ENCODE measurements at places on chromosomes 2 and 18.

GRCh38 chr2:136118819-136119716 is 1.1 kb upstream of the CXCR4 start:
- DNase-seq, result no peak

- no peak for DNase-seq
Measured at GRCh38 chr2:134178138-134178877, 75.6 kb upstream of the MGAT5 start.

GRCh38 chr2:152303951-152304350 is 31.0 kb upstream of the FMNL2 start:
- no peak for DNase-seq

DNA sequence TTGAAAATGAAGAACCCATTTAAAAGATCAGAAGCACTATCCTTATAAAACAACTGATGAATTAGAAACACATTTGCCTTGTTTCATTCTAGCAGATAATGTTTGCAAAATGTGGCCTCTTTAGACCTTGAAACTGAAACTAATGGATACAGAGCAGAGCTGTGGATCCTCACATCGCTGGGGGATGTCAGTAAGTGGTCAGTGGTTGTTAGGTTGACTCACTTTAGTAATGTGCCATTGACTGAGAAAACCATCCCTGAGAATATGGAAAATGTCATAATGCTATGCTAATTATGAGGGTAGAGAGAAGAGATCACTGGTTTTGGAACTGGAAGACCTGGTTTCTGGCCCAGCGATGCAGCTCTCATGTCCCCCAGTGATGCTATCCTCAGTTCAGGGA is 176.7 kb downstream of the MYO1B start:
- no peak for DNase-seq

DNA sequence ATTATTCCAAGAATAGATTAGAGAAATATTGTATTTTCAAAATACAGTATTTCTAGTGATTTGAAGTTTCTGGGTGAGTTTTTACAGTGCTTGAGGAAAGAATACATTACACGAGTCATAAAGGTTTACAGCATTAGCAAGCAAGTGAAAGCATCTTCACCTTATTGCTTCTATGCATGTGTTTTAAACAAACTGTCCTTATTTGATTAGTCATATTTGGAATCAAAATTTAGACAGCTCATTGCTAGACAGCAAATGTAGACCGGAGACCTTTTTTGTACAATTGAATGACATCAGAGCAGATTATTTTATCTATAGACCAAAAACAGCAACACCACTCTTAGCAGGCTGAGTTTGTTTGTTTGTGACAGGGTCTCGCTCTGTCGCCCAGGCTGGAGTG is 69.2 kb downstream of the FAM161A start:
- DNase-seq, result no peak
